Activated CD4-positive, alpha-beta T cell treated with anti-CD3 and anti-CD28 coated beads for 36 hours (primary cell): ENCODE measurements at places on chromosomes 12 and 14. TPM values are rescaled to one million over a fixed set of nuclear protein-coding genes. Genes with fewer than 3 reads are reported as not detected.

Gene DPF3
- total RNA-seq = 0.25 TPM

Gene LYZ
- not detected for total RNA-seq

Gene TPH2
- not detected for total RNA-seq

Gene MYH6
- total RNA-seq = 0.16 TPM

Gene PPP1R1A
- not detected for total RNA-seq

Gene TRPV4
- not detected for total RNA-seq

Gene CCDC197
- total RNA-seq = 0.53 TPM

Gene POTEG
- not detected for total RNA-seq

Gene C14orf180
- total RNA-seq = not detected

Gene MUCL1
- not detected for total RNA-seq

Gene PPFIA2
- not detected for total RNA-seq

Gene HCAR2
- total RNA-seq = not detected

Gene BMP4
- total RNA-seq = not detected

Gene ANKRD9
- total RNA-seq = 4.8 TPM

Gene KCNK10
- total RNA-seq = not detected

Gene IQSEC3
- not detected for total RNA-seq

Gene C1QL4
- total RNA-seq = not detected

Gene PIWIL1
- not detected for total RNA-seq

Gene NEDD8
- total RNA-seq = 217 TPM

Gene GPX2
- not detected for total RNA-seq

Gene CLEC2A
- not detected for total RNA-seq

Gene TMEM253
- not detected for total RNA-seq
